H4 (cell line): ENCODE measurements at places on chromosomes 4 and X.

DNA sequence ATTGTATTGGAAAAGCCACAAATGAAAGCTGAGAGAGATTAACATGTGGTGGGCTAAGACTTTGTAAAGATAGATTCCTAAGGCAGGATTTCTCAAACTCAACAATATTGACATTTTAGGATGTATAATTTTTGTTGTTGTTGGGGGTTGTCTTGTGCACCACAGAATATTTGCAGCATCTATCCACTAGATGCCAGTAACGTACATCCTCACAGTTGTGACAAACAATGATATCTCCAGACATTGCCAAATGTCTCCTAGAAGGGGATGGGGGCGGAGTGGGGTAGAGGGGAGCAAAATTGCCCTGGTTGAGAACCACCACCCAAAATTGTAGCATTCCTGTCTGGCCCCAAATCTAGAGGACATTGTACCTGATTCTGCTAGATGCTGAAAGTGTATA is 14.7 kb upstream of the CBR4 start:
- peak; percentile 49 for DNase-seq

DNA sequence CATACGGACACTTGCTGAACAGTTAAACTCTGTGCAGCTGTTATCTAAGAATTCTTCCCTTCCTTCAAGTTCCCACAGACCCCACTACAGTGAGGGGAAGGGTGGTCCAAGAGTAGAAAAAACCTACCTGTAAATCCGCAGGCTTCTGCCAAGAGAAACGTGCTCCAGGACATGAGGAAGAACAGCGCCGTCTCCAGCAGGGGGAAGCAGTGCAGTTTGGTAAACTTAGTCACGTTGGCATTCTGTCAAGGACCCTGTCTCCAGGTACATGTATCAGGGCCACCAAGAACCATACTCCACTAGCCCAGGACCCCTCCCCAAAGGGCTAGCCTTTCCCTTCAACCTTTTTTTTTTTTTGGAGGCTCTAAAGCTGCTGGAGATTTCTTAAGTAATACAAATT is 79.9 kb downstream of the CHST7 start:
- no peak for DNase-seq

DNA sequence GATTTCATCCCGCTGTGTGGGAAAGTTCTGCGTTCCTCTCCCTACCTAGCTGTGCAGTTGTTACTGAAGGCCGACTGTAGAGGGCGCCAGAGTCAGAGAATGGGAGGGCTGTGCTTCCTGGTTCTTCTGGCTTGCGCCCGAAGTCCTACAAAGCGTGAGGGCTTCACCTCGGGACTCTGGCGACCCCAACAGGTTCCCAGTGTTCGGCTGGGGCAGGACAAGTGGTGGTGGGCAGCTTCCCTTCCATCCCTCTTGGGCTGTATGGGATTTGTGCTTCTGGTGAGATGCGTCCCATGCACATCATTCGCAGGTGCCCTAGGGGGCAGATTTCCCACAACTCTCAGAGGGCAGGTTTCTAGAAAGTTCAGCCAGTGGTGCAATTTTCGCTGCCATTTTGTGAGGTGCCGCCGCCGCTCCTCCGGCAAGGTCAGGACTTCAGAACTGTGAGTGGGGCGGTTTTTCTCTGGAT is 27.3 kb downstream of the CT45A1 start:
- DNase-seq, result peak; percentile 47

DNA sequence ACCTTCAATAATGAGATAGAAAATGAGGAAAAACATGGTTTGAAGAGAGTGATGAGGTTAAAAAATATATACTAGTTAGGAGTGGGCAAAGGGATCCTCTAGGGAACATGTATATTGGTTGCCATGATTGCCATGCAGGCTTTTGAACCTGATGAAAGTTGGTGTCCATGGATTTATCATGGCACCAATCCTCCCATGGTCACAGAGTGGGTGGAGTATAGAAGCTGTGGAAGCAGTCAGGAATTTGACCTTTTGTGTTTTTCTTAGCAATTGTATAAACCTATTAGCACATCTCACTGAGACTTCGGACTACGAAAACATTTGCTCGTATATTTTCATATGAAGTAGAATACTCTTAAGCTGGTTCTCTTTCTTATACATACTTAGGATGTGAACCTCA is 30.9 kb upstream of the SYTL5 start:
- DNase-seq, result no peak

DNA sequence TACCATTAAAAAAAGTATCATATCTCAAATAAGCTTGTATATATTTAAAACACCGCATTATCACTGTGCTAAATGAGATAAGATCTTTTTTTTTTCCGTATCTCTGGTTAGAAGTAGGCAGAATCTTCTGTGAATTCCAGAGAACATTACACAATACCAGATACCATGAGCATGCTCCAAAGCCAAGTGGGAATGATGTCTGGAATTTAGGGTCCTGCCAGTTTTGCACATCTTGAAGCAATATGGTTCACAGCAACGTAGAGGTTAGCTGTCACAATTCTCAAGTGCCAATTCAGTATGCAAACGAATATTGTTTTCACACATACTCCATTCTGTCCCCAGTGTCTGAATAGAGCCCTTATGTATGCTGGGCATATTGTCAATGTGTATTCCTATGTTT is 127.5 kb upstream of the NEIL3 start:
- DNase-seq, result no peak

- DNase-seq, result peak; percentile 72
These were observed 12.0 kb downstream of the EREG start for GRCh38 chr4:74376888-74377483.

DNA sequence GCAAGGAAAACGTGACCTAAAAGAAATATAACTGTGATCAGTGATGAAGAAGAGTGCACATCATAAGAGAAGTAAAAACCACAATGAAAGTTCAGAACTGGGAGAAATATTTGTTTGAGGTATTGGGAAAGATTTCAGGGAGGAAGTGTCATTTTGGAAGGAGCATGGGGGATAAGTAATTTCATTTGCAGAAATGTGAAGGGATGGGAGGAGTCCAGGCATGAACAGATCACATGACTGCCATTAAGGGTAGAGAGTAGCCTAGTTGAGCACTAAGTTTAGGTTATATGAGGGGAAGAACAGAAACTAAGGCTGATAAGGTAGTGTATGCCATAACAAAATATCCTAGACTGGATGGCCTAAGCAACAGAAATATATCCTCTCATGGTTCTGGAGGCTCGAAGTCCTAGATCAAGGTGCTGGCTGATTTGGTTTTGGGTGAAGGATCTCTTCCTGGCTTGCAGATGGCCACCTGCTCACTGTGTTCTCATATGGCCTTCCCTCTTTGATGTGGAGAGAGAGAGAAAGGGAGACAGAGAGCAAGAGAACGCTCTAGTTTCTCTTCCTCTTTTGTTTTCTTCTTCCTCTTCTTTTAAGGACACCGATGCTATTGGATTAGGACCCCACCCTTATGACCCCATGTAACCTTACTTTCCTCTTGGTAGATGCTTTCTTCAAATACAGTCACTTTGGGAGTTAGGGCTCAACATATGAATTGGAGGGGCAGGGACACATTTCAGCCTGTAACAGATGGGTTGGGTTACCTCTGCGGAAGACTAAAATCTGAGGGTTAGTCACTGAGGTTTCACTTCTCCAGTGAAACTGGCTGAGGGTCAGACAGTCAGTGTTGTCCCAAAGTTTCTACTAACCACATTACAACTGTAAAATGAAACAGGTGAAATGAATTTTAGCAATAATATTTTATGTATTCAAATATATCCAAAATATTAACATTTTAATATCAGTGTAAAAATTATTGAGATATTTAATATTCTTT is 77.9 kb downstream of the EGF start:
- no peak for DNase-seq

DNA sequence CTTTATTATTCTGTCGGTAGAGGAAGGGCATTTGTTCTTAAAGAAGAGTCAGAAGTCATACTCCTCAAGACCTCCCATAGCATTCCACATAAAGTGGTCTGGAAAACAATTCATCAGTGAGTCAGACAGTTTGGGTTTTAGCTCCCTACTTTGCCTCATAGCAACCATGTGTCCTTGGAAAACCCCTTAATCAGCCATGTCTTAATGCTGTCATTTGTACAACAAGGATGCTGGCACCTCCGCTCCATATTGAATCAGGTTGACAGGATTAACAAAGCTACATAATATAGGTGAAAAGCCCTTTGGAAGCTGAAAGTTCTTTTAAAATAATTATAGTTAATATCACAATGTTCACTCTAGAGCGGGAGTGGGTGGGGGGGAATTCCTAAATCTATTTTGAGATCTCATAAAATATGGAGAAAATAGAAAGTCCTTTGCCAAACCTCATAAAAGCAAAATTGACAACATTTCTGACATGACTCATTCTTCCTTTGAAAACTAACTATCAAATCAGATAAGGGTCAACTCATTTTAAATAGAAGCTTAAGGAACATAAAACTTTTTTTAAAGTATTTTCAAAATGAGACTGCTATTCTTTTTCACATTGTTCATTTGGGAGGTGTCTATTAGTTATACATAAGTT is 37.3 kb upstream of the GUCY1A1 start:
- peak; percentile 71 for DNase-seq

- DNase-seq, result no peak
These were observed 7.5 kb upstream of the BCOR start for GRCh38 chrX:40104985-40105834.

DNA sequence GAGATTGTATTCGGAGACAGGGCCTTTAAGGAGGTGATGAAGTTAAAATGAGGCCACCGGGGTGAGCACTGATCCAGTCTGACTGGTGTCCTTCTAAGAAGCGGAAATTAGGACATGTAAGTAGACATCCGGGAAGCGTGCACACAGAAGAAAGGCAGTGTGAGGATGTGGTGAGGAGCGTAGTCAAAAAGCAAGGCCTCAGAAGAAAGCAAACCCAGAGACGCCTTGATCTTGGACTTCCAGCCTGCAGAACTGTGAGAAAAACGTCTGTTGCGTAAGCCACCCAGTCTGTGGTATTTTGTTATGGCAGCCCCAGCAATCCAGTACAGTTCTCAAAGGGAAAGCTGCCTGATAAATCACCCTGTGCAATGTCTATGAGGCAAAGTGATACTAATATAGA is 153.5 kb downstream of the KCNIP4 start:
- peak; percentile 11 for DNase-seq

DNA sequence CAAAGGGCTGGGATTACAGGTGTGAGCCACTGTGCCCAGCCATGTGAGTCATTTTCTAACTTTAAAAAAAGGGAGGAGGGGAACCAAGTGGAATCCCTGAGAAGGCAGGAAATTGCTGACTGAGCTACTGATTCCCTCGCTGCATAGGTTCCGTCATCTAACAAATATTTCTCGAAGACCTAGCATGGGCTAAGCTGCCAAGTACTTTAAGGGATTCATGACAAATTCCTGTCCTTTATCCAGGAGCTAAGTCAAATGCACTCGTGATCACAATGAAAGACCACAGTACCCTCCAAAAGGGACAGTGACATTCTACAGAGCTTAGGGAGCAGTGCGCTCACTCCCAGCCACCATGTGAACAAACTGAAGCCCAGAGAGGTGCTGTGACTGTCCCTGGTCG is 33.2 kb upstream of the MAN2B2 start:
- no peak for DNase-seq

GRCh38 chr4:52369649-52370048 is 289.5 kb downstream of the USP46 start:
- no peak for DNase-seq

GRCh38 chrX:1159548-1159947 is 52.9 kb downstream of the CRLF2 start:
- DNase-seq, result no peak

DNA sequence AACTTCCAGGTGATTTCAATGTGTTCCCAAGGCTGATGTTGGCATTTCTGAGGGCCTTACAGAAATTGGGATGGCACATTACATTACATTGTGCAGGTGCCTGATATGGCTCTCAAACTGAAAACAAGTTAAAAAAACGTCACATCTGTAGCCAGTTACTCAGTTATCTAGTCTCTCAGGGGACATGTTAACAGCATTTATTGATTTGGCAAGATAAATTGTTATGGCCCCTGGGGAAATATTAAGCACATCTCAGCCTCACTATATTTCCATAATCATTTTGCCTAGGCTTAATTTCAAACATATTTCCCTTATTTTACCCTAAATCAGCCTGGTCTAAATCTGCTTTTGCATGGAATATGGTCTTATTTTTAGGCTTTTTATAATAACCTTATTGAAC is 290.0 kb downstream of the IL15 start:
- DNase-seq, result no peak

- no peak for DNase-seq
These were observed 47.3 kb downstream of the ARHGAP24 start for GRCh38 chr4:85522277-85522676.

DNA sequence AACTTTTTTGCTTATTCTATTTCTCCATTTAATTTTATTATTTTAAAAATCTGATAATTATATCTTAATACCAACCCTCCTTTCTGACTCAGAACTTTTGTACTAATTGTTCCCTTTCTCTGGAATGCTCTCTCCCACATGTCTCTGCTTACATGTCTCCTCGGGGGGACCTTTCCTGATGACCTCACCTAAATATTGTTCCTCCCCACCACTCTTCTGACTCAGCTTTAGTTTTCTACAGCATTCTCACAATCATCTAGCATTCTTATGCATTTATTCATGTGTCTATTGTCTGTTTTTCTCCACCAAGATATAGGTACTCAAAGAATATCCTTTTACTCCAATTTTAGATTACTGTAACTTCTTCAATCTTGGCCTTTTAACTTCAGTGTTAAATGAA is 128.7 kb downstream of the MSL3 start:
- no peak for DNase-seq

GRCh38 chr4:123244137-123244536 is 152.5 kb upstream of the SPRY1 start:
- no peak for DNase-seq

- DNase-seq, result no peak
These were observed 63.3 kb downstream of the AFAP1 start for GRCh38 chr4:7876201-7876875.

DNA sequence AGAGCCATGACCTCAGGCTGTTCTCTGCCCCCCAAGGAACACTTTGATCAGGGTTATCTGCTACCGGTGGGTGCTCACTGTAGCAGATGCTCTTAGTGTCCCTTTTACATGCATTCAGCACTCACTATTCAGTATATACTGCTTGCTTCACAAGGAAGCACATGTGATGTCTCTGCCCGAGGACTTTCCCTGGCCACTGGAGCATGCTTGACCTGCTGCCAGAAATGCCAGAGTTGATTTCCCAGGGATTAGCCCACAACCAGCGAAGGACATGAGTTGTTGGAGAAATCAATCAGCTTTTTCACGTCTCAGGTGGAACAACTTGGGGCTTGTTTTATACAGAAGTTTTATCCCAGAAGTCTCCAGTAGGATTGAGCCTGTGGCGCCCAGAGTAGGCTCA is 51.2 kb upstream of the RPS6KA3 start:
- DNase-seq, result no peak

GRCh38 chrX:154592505-154592904 is 7.6 kb downstream of the CTAG1A start:
- no peak for DNase-seq

DNA sequence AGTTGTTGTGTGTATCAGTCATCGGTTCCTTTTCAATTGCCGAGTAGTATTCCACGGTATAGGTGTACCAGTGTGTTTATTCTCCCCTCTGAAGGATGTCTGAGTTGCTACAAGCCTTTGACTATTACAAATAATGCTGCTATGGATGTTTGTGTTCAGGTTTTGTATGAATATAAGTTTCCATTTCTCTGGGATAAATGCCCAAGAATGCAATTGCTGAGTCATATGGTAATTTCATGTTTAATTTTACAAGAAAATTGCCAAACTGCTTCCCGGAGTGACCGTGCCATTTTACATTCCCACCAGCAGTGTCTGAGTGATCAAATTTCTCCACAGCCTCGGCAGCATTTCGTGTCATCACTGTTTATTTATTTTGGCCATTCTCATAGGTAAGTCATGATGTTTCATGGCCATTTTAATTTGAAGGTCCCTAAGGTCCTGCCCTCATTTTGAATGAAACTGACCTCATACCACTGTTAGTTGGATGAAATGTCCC is 73.9 kb downstream of the IRF2 start:
- DNase-seq, result peak; percentile 68

GRCh38 chr4:134687646-134688628 is 486.3 kb upstream of the PABPC4L start:
- no peak for DNase-seq
